ENCODE measurements at places on chromosomes 5 and 9. TPM values are rescaled to one million over a fixed set of nuclear protein-coding genes. Genes with fewer than 3 reads are reported as not detected.
A peak's percentile ranks its signal among the peaks of the same experiment; 100 is the strongest.

- no peak for DNase-seq
Observed at GRCh38 chr5:13251623-13252376, 692.7 kb downstream of the DNAH5 start.

- DNase-seq, result no peak
Observed at GRCh38 chr5:129904667-129905472, 605 bp downstream of the CHSY3 start.

Gene PRR7
- 13.0 TPM for total RNA-seq

- DNase-seq, result no peak
Observed at GRCh38 chr5:73994963-73995362, 369.0 kb downstream of the ARHGEF28 start.

DNA sequence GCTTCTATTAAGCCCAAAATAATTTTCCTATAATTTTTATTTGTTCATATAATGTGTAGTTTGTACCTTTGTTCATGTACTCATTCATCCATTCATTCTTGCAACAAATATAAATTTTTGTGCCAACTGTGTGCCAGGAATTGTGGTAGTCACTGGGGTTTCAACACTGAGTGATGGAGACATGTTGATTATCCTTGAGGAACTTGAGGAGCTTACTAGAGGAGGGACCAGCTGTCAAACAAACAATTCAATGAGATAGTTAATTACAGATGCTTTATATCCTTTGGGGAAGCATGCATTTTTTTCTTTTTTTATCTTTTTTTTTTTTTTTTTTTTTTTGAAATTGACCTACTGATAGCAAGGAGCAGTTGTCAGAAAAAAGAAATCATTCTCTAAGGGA lies 324.8 kb downstream of the GABRG2 start:
- no peak for DNase-seq

GRCh38 chr9:91496351-91496750 lies 72.7 kb upstream of the NFIL3 start:
- DNase-seq, result no peak

Gene HTR4
- total RNA-seq, result not detected

DNA sequence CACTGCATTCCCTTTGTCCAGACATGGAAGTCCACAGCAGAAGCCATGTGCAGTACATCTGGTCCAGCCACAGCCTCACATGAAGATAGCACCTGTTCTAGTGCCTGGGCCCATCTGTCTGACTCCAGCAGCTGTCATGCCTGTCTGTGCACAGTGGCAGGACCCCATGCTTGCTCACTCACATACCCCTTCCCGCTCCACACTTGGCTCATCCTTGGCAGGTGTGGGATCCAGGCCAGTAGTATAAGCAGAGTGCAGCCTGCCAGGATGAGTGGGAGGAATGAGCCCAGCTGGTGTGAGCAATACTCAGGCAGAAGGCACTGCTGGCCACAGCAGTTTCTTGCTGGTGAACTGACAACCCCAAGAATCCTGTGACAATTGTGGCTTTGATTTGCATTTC lies 168.0 kb downstream of the PRDM9 start:
- DNase-seq, result no peak

- DNase-seq, result no peak
Observed at GRCh38 chr9:77938163-77938562, 93.4 kb downstream of the GNAQ start.

DNA sequence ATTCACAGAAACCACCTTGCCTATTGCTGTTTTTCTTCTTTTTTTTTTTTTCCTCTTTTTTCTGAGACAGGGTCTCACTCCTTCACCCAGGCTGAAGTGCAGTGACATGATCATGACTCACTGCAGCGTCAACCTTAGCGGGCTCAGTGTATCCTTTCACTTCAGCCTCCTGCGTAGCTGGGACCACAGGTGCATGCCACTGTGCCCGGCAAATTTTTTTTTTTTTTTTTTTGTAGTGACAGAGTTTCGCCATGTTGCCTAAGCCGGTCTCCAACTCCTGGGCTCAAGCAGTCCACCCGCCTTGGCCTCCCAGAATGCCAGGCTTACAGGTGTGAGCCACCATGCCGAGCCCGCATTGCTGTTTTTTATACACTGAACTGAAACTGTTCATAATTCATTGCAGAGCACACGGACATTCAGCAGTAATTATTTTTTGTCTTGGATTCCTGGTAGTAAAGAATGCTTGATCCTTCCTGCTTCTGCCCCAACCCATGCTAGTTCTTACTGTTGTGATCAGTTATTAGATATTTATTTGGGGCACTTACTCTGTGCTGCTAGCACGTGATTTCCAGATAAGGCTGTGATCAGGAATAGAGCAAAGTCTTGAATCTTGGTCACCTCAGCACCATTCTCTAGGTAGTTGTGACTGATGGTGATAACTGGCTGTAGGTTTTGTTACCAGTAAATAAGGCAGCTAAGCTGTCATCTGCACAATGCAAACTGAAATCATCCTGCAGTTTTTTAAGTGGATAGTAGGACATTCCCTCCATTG lies 14.0 kb downstream of the MAP3K1 start:
- peak; percentile 31 for DNase-seq

Data from activated T-helper 2 cell treated with anti-CD3 and anti-CD28 coated beads, Interferon-gamma antibody, Interleukin-2, Interleukin-4, amounts not matched to agents 10 μg/mL and 5 μg/mL and 100 μg/mL, durations not matched to agents 14 hours and 24 hours and 36 hours (primary cell).